H4 (cell line): ENCODE measurements at places on chromosomes 13 and 19.

GRCh38 chr13:26051231-26051656 is 572 bp downstream of the SHISA2 start:
- DNase-seq, result no peak

DNA sequence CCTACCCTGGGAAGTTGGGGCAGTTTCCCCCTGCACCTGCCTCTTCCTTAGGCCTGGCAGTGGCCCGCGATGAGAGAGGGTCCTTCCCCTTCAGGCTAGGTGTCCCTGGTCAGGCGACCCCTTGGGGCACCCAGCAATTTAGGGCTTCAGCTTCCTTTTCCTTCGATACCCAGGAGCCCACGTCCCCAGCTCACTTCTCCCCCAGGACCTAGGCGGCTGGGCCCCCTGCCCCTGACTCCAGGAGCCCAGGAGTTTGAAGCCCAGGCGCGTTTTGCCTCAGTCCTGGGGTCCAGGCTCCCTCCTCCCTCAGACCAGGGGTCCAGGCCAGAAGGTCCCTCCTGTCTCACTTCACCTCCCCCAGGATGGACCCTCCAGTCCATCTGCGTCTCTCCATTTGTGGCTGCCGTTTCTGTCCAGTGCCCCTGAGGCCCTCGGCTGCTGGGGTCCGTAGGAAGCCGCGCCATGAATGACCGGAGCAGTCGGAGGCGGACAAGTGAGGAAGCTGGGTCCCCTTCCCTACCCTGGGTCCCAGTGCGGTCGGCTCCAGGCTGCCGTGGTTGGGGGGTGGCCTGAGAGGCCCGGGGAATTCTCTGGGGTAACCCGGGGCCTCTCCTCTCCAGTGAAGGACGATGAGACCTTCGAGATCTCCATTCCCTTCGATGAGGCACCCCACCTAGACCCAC is 714 bp downstream of the CCDC106 start:
- no peak for DNase-seq

DNA sequence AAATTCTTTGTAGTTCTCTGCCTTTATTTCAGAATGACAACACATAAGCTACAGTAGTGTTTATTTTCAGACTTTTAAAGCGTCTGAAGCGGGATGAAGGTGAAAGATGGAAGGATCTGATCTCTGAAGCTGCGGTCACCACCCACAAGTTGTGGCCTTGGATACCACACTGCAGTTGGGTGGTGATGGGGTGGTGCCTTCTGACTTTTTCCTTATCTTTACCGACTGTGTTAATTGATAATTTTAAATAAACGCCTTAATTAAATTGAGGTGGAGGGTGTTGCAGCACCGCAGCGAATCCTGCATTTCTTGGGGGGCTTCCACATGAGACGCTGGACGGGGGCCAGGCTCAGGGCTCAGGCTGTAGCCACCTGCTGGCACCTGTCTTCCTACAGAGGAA is 1.3 kb downstream of the TFDP1 start:
- no peak for DNase-seq

DNA sequence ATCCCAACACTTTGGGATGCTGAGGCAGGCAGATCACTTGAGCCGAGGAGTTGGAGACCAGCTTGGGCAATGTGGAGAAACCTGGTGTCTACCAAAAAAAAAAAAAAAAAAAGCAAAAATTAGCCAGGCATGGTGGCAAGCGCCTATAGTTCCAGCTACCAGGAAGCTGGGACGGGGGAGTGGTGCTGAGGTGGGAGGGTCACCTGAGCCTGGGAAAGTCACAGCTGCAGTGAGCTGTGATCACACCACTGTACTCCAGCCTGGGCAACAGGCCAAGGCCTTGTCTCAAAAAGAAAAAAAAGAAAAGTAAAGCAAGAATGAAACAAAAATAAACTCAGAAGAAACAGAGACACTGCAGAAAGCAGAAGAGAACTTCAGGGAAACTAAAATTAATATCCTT is 31.6 kb downstream of the MTRF1 start:
- peak; percentile 45 for DNase-seq

DNA sequence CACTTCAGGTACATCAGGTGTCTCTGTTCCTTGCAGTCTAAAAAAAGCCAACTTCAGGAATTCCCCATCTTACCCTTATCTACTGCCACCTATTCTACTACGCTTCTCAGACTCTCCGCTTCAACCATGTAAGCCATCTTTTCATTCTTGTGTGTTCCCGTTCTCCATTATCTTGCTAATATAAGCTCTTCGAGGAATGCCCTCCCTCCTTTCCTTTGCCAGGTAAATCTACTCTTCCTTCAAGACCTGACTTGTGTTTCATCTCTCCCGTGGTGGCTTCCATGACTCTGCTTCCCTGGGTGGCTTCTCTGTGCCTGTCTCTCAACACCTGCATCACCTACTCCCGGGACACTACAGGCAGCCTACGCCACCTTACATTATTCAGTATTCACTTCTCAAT is 42.3 kb upstream of the MEDAG start:
- DNase-seq, result no peak

GRCh38 chr19:57815247-57816075 is 748 bp upstream of the ZNF552 start:
- no peak for DNase-seq

- no peak for DNase-seq
Observed at GRCh38 chr19:49685845-49686332, 3.5 kb upstream of the ADM5 start.

DNA sequence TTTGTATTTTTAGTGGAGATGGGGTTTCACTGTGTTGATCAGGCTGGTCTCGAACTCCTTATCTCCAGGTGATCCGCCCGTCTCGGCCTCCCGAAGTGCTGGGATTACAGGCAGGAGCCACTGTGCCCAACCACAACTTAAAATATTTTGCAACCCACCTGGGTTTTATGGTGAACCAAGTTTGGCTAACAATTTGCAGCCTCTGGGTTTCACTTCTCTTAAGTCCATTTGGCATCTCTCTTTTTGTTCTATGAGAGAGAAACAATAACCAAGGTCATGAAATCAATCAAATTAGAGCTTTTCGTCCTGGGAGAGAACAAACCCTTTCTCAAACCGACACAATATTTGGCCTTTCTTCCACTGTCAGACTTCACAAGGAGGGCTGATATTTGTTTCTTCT is 5.6 kb upstream of the SMAD9 start:
- DNase-seq, result no peak
